ENCODE measurements at places on chromosomes 6 and 20.

- DNase-seq, result no peak
These were observed 427.5 kb upstream of the HSF2 start for GRCh38 chr6:121971931-121972335.

- DNase-seq, result peak; percentile 51
These were observed 22.7 kb upstream of the TMEM181 start for GRCh38 chr6:158536891-158537798.

GRCh38 chr6:23446469-23446967, 679.5 kb upstream of the NRSN1 start:
- peak; percentile 12 for DNase-seq

- no peak for DNase-seq
These were observed at the start of gene SDCBP2 for GRCh38 chr20:1328680-1329330. TSS of gene SDCBP2 (minus strand) at chr20:1329139. CDS start at chr20:1320416, 8,723 bp downstream.

DNA sequence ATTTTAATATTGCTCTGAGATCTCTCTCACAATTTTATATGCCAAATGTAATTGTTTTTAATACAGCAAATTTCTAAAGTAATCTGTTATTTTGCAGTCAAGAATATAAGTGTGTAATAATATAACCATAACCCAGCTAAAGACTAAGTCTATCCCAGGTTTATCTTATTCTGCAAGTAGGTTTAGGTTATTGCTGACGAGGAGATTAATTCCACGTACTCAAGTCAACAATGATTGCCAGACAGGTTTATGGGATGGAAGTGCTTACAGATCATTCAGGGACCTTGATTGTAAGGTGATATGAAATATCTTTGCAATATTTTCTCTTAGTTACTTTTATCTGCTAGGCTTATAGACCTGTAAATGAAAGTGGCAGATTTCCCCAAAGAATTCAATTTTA, 698.3 kb downstream of the HDGFL1 start:
- DNase-seq, result no peak

GRCh38 chr20:10061641-10062040, 26.9 kb downstream of the ANKEF1 start:
- DNase-seq, result no peak

- DNase-seq, result no peak
These were observed 25.1 kb upstream of the KIAA0408 start for GRCh38 chr6:127484212-127484863.

DNA sequence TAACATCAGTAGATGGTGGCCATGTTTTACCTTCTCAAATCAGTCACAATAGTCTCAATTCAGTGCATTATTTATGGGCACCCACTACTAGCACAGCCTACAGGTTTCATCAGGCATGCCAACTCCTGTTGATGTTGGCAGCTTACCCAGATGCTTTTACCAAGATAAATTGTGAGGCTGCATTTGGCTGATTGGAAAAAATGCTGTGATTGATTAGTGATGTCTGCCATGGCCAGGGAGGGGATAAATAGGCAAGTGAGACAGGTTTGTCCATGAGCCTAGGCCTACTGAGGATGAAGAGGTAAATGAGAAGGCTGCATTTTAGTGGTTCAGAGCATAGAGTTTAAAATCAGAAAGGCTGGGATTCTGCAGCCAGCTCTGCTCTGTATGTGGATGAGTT, 227.1 kb downstream of the NFATC2 start:
- DNase-seq, result no peak

GRCh38 chr6:52537001-52537753, 39.7 kb downstream of the TRAM2 start:
- DNase-seq, result no peak

GRCh38 chr6:129929433-129929832, 68.3 kb upstream of the TMEM244 start:
- no peak for DNase-seq

- no peak for DNase-seq
These were observed 477.7 kb downstream of the TFAP2A start for GRCh38 chr6:9937031-9937763.

- peak; percentile 53 for DNase-seq
These were observed at the start of gene SLC2A10 for GRCh38 chr20:46709459-46710152. TSS of gene SLC2A10 (plus strand) at chr20:46709649. CDS start at chr20:46709737, 88 bp downstream.

GRCh38 chr6:150081702-150082101, 12.8 kb upstream of the ULBP3 start:
- no peak for DNase-seq

DNA sequence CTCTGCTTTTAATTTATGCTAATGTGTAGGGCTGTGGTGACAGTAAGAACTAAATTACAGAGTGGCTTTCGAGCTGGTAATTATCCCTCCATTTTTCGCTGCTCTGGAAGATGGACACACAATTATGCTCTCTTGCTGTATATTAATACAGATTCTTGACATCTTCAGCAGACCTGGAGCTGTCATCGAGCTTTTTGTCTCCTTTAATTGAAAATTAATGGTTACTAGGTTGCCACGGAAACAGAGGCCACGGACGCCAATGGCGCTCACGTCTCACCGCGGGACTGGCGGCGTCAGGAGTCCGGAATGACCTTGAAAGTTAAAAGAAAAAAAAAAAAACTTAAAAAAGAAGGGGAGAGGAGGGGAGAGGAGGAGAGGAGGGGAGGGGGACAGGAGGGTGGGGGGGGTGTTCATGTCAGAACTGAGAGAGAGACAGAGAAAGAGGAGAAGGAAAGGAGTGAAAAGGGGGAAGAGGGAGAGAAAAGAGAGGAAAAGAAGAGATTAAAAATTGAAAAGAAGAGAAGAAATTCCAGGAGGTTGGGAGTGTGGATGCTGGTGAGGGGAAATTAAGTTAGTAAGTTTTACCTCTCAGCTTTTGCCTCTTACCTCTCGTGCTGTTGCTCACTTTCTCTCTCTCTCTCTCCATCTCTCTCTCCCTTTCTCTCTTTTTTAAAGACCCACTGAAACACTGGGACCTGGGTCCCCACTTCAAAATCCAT, 22.1 kb upstream of the FOXP4 start:
- DNase-seq, result no peak

- no peak for DNase-seq
These were observed 19.8 kb downstream of the XKR7 start for GRCh38 chr20:31987744-31988143.

DNA sequence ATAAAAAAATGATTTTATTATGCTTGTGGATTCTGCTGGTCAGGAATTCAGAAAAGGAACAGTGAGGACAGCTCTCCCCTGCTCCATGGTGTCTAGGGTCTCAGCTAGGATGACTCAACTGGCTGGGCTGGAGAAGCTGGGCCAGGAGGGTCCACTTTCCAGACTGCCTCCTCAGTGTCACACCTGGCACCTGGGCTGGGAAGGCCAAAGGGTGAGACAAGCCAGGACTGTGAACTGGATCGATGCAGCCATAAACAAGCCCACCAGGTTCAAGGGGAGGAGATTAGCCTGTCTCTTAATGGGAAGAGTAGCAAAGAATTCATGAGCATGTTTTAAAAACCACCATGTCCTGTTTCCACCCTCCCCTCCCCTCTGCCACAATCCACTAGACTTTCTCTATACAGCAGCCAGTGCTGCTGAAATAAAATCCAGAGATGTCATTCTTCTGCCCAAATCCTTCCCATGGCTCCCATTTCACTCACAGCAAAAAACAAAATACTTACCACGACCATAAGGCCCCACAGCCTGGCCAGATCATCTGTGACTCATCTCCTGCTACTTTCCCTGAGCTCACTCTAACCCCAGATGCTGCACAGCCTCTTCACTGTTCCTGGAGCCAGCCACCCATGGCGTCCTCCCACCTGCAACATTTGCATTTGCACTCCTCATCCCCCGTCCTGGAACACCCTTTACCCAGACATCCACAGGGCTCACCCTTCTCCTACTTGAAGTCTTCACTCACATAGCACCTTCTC, 13.8 kb downstream of the SPTLC3 start:
- DNase-seq, result no peak

- peak; percentile 48 for DNase-seq
These were observed 14.2 kb downstream of the ARID1B start for GRCh38 chr6:156791320-156791850.

GRCh38 chr6:383856-384255, 7.7 kb upstream of the IRF4 start:
- no peak for DNase-seq

- DNase-seq, result no peak
These were observed 108.0 kb upstream of the FOXO3 start for GRCh38 chr6:108452711-108453195.

GRCh38 chr6:29679962-29680361, 990 bp downstream of the ZFP57 start:
- no peak for DNase-seq

GRCh38 chr20:62030834-62031434, 34.7 kb downstream of the TAF4 start:
- no peak for DNase-seq

GRCh38 chr6:118913161-118913560, 19.2 kb downstream of the ASF1A start:
- DNase-seq, result no peak

GRCh38 chr20:19756761-19757486, 1.1 kb upstream of the RIN2 start:
- no peak for DNase-seq

DNA sequence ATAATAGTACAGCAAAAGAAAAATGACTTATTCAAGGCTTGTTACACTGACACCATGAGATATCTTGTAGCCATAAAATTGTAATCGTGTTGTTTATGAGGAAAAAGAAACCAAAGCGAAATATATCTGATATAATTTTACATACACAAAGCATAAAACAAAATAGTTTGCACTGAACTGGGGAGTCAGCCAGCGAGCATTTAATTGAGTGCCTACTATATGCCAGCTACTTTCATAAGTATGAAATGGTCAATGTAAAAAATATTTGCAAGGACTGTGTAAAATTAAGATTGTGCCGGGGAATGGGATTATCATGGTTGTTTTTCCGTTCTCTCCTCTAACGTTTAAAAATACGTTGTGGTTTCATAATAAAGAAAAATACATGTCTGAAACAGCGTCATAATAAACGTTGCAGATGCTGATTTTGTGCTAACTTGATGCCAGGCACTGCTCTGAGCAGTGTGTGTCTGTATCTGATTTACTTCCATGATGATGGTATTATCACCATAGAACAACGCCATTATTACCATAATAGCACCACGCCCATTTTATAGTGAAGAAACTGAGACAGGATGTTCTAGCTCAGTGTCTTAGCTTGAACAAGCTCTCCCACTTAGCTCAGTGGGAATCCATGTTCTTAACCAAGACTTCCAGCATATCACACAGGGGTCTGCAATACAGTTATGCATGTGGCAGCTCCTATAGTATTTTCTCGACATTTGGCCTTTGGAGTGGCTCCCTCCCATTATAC, 144.6 kb downstream of the BCAS1 start:
- no peak for DNase-seq

- peak; percentile 94 for DNase-seq
These were observed at the start of gene KIF3B for GRCh38 chr20:32277361-32278198. TSS of gene KIF3B (plus strand) at chr20:32277651. CDS start at chr20:32309778, 32,127 bp downstream.

GRCh38 chr6:43742931-43743632, 26.9 kb upstream of the VEGFA start:
- no peak for DNase-seq

- DNase-seq, result peak; percentile 26
These were observed 280.8 kb downstream of the FOXA2 start for GRCh38 chr20:22303523-22303922.

DNA sequence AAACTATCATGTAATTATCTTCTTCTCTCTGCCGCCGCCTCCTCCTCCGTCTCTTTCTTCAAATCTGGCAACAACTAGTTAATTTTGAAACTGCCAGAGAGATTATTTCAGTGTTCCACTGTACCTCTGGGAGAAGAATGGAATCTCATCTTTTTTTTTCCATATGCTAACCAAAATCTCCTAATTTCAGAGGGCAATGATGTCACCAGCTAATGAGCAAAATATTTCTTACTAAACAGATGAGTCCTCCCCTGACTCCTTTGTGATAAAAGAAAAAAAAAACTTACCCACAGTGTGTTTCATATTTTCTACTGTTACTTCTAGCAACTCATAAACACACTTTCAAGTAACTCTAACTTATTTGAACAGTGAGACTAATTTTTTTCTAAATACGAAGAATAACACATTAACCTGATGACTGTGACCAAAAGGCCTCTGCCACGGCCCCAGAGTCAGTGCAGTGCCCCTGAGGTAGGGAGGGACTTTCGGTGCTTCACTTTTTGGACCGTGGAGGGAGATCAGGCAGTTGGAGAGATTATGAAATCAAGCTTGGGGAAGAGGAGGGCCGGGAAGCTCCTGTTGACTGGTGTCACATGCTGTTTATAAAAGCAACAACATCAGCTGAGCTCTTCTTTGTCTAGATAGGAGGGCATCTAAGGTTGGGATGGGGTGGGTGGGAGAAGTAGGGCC, 159.6 kb downstream of the SASH1 start:
- no peak for DNase-seq

DNA sequence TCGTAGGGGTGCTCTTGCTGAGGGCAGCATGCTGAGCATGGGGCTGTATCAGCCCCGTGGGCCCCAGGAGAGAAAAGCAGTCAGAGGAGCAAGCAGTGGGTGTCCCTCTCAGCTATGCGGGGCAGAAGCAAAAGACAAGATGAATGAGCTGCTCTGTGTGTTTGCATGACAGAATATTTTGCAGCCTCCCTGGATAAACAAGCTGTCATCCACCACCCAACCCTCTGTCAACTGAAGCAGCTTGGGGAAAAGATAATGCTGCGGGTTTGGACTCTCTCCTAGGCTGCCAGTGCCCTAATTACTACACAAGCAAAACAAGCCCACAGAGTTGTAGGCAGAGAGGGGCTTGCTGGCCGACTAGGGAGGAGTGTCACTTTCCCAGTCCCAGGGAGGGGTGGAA, 82.3 kb upstream of the PTPRT start:
- no peak for DNase-seq

- DNase-seq, result peak; percentile 53
These were observed 25.7 kb downstream of the EZR start for GRCh38 chr6:158793432-158793831.

DNA sequence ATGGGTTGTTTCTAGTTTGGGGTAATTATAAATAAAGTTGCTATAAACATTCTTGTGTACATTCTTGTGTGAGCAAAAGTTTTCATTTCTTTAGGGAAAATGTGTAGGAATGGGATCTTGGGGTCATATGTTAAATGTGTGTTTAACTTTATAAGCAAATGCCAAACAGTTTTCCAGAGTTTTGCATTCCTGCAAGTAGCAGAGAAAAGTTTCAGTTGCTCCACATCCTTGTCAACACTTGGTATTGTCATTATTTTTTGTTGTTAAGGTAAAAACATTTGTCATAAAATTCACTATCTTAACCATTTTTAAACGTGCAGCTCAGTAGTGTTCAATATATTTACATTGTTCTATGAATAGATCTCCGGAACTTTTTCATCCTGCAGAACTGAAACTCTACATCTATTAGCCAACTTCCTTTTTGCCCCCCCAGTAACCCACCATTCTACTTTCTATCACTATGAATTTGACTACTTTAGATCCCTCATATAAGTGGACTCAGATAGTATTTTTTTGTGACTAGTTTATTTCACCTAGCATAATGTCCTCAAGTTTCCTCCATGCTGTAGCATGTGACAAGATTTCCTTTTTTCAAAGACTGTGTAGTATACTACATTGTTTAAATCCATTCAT, 48.4 kb downstream of the PHACTR2 start:
- DNase-seq, result no peak

DNA sequence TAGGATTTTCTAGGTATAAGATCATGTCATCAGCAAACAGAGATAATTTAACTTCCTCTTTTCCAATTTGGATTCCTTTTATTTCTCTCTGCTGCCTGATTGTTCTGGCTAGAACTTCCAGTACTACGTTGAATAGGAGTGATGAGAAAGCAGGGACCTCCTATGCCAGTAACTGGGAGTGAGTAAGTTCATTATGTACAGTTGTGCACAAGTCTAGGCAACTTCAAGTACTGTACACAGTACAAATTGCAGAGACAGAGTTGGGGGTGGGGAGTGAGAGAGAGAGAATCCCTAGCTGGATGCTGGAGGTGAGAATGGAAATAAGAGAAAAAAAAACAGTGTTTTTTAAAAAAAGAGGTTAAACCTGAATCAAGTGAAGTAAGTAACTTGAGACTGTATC, 210.2 kb downstream of the MMUT start:
- DNase-seq, result no peak

GRCh38 chr6:36691011-36691410, 6.6 kb upstream of the RAB44 start:
- DNase-seq, result no peak

All from HEK293T (cell line).